ENCODE measurements at places on chromosomes 7 and 10. TPM values are rescaled to one million over a fixed set of nuclear protein-coding genes. Genes with fewer than 3 reads are reported as not detected.
A peak's percentile ranks its signal among the peaks of the same experiment; 100 is the strongest.

Gene TEX36
- total RNA-seq = not detected

Gene ZNRF2
- total RNA-seq = 76.6 TPM

DNA sequence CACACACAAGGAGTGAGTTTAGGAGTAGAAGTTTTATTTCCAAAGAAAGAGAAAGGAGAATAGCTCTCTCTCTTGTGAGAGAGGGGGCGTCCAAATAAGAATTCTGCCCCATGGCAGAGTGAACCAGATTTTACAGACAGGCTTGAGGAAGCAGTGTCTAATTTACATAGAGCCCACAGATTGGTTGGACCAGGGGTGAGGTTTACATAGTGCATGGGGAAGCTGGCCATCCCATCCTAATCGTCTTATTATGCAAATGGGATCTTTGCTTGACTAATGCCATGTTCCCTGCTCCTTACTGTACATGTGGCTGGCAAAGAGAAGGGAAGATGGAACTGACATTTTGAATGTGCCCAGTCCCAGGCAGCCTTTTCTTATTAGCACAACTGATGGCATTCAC is 60.0 kb upstream of the ACSM6 start:
- DNase-seq = no peak

GRCh38 chr7:131607291-131608115 is 51.1 kb upstream of the PODXL start:
- peak; percentile 42 for DNase-seq

GRCh38 chr10:97427571-97428179 is 1.7 kb downstream of the PGAM1 start:
- no peak for DNase-seq

DNA sequence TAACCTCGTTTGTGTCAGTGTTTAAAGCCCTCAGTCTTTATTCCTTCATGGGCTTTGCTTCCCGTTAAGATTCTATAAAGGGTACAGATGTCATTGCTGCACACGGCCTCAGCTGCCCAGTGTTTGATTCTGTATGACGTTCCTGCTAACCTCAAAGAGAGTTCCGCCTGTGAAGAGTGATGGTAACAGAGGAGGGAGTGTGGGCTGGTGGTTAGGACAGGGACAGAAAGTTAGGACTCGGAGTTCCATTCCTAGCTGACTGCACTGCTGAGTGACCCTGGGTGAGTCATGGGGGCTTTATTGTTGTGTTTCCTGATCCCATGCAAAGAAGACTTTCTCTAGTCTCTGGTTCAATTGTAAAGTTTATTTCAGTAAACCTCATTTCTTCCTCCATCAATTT is 227.1 kb downstream of the DYNC1I1 start:
- DNase-seq = no peak

DNA sequence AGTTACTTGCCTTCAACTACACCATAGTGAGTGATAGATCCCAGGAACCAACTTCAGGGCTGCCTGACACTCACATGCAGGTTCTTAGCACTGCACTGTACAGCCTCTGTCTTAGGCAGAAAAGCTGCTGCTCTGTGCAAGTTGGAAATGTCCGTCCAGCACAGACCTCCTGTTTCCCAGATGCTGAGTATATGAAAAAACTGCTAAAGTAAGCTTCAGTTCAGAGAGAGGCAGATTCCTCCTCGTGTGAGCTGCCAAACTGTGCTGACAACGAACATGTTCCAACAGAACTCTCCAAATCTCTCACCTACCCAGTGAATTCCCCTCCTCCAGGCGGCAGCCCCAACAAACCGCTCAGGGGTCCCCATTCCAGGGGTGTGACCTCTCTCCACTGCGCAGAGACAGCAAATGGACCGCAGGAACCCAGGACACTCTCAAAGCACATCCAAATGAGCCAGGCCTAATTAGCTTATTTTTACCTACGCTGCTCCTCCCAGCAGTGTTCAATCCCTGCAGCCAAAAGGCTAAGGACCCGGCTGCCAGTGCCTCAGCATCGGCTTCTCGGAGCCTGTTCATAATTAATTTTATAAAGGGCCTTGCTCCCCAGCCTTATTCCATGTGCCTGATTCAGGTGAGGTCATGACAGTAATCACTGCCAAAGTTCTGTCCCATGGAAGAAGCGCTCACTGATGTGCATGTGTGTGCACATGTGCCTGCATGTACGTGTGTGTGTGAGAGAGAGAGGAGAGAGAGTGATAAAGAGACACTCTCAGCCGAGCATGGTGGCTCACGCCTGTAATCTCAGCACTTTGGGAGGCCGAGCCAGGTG is 159.5 kb upstream of the AUTS2 start:
- no peak for DNase-seq

- DNase-seq = peak; percentile 9
These were observed 32.4 kb upstream of the CCDC7 start for GRCh38 chr10:32413513-32413912.

DNA sequence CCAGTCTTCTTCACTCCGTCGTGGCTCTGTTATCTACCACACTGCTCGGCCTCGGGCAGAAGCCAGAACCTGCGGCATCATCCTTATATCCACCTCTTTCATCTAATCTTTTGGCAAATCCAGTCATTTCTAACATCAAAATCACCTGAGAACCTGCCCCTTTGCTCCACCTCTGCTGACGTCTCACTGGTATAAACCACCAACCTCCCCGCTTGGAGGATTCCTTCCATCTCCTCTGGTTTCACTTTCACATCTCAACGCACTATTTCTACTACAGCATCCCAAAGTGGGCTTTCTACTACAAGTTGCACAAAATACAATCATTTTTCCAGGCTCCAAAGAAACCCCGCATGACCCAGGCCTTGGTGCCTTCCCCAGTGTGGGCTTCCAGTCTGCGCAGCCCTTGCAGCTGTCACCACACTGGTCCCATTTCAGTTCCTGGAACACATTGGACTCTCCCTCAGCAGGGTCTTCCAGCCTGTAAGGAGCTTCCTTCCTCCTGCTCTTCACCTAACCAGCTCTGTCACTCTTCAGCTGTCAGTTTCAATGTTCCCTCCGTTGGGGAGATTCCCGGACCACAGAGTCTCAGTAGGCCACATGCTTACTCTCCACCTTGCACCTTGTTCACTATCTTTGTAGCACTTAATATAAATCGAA is 85.0 kb downstream of the PRKCQ start:
- no peak for DNase-seq

DNA sequence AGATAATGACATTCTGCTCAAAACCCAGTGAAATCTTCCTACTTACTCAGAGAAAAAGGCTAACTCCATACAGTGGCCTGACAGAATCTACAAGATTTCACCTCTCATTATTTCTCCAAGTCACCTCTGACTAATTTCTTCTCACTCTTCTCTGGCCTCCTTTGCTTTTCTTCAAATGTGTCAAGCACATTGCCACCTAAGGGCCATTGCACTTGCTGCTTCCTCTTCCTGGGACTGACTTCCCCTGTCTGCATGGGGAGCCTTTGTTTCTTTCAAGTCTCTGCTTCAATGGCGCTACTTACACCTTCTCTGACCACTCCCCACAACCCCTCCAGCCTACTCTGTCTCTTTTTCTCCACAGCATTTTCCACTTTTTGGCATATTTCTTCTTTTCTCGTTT is 36.0 kb downstream of the PRTFDC1 start:
- DNase-seq = no peak

GRCh38 chr7:155058896-155059295 is 11.2 kb upstream of the HTR5A start:
- DNase-seq = no peak
